Urinary bladder (tissue), 4 donors: ENCODE measurements at places on chromosomes 7 and 10. TPM values are rescaled to one million over a fixed set of nuclear protein-coding genes. Genes with fewer than 3 reads are reported as not detected.

The ZNF438 gene
- polyA plus RNA-seq, result 11.5 TPM

The OR13A1 gene
- 0.32 TPM for polyA plus RNA-seq

The ASIC3 gene
- 2.0 TPM for polyA plus RNA-seq

The LIPM gene
- not detected for polyA plus RNA-seq

The RSU1 gene
- 116 TPM for polyA plus RNA-seq

The NUDT13 gene
- polyA plus RNA-seq, result 2.1 TPM

The ZNF3 gene
- 17.4 TPM for polyA plus RNA-seq

The TMEM178B gene
- polyA plus RNA-seq, result 0.57 TPM

The PHYHIPL gene
- polyA plus RNA-seq, result 0.54 TPM

DNA sequence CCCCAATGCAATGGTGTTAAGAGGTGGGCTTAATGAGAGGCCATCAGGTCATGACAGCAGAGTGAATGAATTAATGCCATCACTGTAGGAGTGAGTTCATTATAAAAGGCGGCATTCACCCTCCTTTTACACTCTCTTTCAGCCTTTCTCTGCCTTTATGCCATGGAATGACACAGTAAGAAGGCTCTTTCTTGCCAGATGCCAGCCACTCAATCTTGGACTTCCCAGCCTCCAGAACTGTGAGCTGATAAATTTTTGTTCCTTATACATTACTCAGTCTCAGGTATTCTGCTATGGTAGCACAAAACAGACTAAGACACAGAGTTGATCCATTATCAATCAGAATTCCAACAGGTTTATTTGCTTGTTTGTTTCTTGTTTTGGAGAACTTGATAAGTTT is 3.2 kb downstream of the TCAF1 start:
- no peak for DNase-seq

GRCh38 chr7:158247758-158248487 is 339.7 kb downstream of the PTPRN2 start:
- DNase-seq, result no peak

DNA sequence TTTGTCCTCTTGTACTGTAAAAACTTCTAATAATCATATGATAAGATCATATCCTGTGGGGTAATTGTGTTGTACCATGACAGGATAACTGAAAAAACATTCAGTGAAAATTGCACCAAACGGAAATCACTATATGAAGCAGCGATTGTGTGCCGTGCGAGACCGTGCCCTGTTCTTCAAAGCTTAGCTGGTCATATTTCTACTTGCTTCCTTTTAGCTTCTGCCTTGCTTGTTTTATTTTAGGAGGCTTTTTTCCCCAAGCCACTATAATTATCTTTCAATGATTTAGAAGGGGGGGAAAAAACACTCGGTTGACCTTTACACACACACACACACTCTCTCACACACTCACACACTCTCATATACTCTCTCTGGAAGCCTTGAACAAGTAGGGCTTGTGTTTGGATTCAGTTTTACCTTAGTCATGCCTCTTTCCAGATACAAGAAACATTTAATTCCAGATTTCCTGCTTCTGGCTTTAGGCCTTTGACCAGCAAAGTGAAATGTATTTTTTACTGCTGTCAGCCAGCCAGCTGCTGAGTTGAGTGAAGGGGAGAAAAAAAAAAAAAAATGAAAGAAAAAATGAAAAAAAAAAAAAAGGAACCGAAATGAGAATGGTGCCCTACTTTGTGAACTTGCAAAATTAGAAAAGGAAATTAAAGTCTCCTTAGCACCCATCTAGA is 181.4 kb downstream of the ARID5B start:
- DNase-seq, result no peak

- DNase-seq, result no peak
Observed at GRCh38 chr7:73912223-73912622, 51.3 kb downstream of the TMEM270 start.

DNA sequence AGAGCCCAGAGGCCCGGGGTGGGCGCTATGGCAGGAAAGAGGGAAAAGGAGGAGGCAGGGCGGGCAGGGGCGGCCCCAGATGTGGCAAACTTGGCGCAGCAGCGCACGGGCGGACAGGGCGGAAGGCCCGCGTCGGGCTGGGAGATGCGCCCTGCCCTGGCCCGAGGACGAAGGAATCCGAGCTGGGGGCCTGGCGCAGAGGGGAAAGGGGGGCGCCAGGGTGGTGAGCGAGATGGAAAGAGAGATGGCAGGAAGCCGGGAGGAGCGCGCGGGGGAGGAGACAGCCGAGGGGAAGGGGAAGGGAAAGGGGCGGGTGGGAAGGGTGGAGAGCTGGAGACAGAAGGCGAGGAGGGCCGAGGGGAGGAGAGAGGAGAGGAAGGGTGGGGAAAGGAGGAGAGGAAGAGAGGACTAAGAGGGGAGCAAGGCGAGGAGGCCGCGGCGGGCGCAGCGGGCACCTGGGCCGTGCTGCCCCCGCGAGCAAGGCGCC is at the start of gene MARVELD1:
MARVELD1 (plus strand) TSS at position 392 of the 487 bp plus-strand sequence. CDS start 147 bp downstream, outside the sequence.
- DNase-seq, result peak; percentile 83

DNA sequence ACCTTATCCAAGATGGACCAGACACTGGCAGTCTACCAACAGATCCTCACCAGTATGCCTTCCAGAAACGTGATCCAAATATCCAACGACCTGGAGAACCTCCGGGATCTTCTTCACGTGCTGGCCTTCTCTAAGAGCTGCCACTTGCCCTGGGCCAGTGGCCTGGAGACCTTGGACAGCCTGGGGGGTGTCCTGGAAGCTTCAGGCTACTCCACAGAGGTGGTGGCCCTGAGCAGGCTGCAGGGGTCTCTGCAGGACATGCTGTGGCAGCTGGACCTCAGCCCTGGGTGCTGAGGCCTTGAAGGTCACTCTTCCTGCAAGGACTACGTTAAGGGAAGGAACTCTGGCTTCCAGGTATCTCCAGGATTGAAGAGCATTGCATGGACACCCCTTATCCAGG is 13.4 kb downstream of the LEP start:
- DNase-seq, result no peak

DNA sequence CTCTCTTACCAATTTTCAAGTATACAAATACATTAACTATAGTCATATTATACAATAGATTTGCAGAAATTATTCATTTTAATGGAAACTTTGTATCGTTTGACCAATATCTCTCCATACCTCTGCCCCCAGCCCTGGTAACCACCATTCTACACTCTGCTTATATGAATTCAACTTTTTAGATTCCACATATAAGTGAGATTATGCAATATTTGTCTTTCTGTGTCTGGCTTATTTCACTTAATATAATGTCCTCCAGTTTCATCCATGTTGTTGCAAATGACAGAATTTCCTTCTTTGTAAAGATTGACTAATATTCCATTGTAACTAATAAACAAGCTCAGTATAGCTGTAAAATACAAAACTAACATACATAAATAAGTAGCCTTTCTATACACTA is 55.4 kb downstream of the A1CF start:
- no peak for DNase-seq

GRCh38 chr10:76190634-76191270 is 759.3 kb downstream of the LRMDA start:
- DNase-seq, result no peak

DNA sequence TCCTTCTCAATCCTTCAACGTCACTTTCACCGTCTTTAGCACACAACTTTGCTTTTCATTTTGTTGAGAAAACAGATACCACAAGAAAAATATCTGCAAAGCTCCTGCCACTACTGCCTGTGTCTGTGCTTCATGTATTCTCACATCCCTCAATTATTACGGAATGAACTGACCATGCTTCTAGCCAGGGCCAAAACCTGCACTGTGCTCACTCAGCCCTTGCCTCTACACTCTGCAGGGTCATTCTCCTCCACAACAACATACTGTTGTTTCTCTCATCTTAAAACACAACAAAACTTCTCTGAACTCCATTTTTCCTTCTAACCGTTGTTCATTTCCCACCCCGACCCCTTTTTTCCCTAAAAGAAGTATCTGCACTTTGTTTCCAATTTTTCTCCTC is 29.5 kb downstream of the BMPR1A start:
- no peak for DNase-seq

GRCh38 chr7:41955893-41956675 is 253.2 kb upstream of the INHBA start:
- DNase-seq, result peak; percentile 94

DNA sequence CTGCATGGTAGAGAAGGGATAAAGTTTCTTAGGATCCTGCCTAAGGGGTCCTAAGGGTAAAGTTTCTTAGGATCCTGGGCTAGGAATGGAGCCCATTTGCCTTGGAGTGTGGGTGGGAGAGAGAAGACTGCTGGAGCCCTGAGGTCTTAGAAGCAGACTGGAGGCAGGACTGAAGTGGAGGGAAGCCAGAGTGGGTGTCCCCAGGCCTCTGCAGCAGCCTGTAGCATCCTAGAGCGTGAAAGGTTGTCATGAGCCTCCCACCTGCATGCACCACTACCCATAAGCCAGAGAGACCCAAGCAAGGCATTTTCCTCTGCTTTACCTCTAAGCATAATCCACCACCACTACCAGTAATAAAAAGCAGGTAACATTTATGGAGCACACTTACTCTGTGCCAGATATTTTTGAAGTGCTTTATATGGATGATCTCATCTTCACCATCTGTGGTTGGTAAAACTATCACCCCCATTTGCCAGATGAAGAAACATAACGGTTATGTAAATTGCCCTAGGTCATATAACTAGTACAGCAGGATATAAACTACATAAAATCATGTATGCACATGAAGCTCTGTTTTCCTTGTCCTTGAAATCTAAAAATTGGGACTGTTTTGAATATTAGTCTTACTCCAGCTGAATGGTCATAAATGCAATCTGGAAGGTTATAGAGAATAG is 103.5 kb upstream of the CCDC6 start:
- no peak for DNase-seq

DNA sequence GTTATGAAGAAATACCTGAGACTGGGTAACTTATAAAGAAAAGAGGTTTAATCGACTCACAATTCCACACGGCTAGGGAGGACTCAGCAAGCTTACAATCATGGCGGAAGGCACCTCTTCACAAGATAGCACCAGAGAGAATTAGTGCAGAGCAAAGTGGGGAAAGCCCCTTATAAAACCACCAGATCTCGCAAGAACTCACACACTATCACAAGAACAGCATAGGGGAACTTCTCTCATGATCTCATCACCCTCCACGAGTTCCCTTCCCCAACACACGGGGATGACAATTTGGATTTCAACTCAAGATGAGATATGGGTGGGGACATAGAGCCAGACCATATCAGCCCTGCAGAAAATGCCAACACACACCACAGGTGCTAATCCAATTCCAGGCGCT is 218.7 kb downstream of the PARD3 start:
- no peak for DNase-seq

DNA sequence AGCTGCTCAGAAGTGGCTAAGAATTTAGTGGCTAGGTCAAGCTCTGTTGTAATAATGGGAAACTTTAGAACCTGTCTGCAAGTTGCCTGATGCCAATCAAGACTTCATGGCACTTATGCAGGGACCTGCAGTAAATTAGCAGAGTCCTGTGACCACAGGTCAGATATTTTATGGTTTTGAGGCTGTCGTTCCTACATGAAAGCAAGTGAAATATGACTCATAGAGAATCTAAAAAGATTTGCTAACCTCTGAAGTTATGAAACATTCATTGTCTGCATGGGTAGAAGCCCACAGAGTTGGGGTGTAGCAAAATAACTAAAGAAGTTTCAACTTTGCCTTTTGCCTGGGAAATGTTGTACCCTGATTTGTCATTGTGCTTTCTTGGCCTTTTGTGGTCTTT is 32.3 kb downstream of the SLC39A12 start:
- no peak for DNase-seq

GRCh38 chr7:132500727-132501440 is 75.4 kb downstream of the PLXNA4 start:
- no peak for DNase-seq

DNA sequence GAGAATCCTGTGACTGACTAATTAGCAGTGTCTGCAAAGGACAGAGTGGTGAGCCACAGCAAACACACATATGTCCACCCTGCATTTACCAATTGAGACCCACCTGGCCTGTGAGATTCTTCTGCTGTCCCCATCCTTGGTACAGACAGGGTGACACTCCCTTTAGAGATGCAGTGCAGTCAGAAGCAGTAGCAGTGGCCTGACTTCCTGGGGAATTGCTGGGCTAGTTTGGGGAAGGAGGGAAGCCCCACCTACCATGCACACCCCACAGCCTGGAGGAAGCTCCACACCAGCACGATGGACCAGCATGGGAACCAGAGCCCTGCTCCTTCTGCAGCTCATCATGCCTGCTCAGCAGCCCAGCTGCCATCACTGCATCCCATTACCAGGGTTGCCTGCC is 924.9 kb upstream of the ZNF722 start:
- DNase-seq, result no peak

- DNase-seq, result no peak
Observed at GRCh38 chr10:20087353-20087752, 271.1 kb downstream of the PLXDC2 start.

DNA sequence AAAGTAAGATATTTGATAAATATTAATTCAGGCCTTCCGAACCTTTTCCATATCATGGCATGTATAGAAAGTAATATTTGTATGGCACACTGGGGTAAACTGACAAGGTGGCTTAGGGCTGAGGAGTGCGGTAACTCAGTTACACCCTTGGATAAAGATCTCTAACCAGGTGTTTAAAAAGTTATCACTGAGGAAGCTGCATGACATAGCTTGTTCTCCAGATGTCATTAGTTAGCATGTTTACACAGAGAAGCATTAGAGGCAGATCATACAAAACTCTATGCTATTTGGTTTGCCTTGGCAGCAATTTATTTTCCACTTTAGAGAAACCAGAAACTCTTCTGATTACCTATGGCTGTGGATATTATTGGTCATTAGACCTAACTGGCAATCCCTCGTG is 118.2 kb downstream of the ST7 start:
- DNase-seq, result no peak

GRCh38 chr10:78981970-78982281 is 86.8 kb upstream of the ZMIZ1 start:
- no peak for DNase-seq

DNA sequence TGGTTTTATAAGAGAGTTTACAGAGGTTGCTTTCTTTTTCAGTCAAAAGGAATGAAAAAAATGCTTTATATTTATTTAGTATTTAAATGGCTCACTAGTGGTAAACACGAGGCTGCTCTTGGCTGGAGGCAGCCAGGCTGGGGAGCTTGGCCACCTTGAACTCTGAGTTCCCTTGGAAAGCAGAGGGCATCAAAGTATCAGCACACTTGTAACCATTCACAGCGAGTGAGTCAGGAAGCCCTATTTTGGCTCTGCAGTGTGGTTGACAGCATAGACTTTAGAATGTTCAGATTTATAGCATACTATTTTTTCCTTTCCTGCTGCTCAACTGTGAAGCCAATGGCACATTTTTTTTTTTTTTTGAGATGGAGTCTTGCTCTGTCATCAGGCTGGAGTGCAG is 51.6 kb downstream of the CYCS start:
- no peak for DNase-seq
